ENCODE measurements at places on chromosomes 5 and 9.

DNA sequence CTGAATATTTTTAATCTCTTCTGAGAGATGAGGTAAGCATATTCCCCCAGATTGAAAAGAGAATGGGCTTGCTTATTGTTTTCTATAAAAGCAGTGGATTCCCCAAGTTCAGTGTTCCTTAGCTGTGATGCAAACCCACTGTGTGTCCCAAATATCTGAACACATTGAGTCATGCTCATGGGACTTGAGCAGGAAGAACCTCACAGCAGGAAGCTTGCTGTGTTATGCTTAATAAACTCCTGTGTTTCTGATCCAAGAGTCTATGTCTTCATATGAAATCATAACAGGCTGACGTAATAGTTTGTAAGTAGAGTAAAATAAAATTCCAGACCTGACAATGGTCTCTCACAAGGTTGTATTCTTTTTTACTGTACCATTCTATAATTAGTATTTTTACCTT is 24.8 kb upstream of the LOX start:
- no peak for DNase-seq

DNA sequence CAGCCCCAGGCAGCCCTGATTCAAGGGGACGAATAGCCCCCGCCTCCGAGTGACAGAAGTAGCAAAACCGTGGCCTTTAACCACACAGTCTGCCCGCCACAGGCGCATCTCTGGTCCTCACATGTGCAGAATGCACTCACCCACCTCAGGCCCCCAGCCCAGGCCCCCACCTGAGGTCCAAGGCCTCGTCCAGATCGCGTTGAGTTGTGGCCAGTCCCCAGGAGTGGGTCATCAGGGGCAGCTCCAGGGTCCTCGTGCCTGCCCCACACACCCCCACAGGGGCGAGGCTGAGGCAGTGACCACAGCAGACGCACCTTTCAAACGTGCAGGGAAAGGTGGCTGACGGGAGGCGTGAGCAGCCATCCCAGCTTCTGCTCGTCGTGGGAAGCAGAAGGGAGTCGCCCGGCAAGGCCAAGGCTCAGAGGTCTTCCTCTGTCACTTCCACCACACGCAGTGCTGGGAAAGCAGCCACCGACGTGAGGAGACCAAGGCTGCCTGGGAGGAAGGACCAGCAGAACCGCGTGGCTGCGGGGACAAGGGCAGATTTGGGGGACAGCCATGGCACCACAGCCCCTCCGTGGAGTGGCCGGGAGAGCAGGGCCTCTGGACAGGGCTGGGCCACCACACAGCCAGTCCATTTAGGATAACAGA is 77.8 kb upstream of the OTULINL start:
- DNase-seq, result no peak

GRCh38 chr5:90144625-90145327 is 264.8 kb downstream of the CETN3 start:
- DNase-seq, result no peak

DNA sequence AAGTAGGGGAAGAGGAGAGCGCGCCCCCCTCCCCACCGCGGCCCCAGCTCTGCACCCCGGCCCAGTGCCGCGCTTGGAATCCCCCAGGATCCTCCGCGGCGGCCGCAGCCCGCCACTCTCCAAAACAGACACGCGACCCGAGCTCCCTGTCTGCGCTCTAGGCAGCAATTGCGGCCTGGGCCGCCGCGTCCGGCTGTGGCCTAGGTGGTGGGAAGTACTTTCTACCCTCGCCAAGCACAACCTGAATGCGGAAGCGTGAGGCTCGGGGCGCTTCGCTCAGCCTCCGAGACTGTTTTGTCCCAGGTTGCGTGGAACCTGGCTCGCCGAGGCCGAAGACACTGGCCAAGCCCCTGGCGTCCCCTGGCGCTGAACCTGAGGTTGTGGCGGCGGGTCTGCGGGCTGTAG is 3.3 kb upstream of the FOXB2 start:
- no peak for DNase-seq

DNA sequence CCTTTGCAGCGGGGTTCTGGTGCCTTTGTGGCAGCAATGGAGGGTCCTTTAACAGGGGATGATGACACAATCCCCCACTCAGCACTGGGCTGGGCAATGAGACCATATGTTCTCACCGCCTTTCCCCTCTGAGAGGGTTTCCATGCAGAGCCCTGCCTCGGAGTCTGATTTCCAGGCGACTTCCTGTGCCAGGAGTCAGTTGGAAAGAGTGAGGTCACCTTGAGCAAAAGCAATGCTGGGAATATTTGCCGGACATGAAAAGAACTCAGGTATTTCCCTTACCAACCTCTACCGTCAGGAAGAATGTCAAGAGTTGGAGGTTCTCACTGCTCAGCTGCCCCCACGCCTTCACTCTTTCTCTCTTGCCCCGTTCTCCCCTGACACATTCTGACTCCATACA is 284.2 kb upstream of the IRX1 start:
- no peak for DNase-seq

GRCh38 chr5:7910738-7911428 is 41.9 kb downstream of the MTRR start:
- DNase-seq, result no peak

GRCh38 chr5:111930449-111930848 is 173.5 kb upstream of the NREP start:
- DNase-seq, result no peak

- no peak for DNase-seq
Observed at GRCh38 chr9:93674580-93675335, 98.4 kb downstream of the PHF2 start.

GRCh38 chr5:116037236-116037822 is 5.1 kb downstream of the ARL14EPL start:
- DNase-seq, result no peak

- no peak for DNase-seq
Observed at GRCh38 chr9:106723926-106724325, 139.0 kb upstream of the ZNF462 start.

DNA sequence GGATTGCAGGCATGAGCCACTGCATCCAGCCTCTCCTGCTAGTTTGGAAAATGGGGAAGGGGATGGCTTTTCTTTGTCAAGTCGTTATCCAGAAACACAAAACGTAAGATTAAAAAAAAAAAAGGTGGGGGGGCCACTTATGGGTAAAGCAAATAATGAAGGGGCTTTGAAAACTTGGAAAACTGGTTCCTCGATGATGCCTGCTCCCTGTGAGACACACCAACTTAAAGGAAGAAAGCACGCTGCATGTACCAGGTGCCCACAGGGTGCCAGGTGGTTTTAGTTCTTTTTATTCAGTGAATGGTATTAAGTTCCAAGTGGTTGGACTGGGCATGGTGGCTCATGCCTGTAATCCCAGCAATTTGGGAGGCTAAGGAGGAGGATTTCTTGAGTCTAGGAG is 170.1 kb downstream of the GOLPH3 start:
- no peak for DNase-seq

DNA sequence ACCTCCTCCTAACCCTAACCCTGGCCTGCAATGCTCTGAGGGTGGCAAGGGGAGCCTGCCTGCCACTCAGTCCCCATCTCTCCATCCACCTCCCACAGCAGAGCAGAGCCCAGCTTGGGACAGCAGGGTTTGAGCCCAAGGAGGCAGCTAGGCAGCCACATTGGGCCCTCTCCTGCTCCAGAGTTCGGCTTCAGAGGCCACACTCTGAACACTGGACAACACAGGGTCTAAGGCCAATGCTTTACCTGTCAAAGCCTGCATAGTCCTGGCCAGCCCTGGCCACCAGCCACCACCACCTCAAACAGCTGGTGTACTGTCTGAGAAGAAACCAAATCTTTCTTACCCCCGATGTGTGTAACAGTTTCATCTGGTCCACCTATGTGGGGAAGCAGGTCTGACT is 5.2 kb downstream of the BICD2 start:
- DNase-seq, result no peak

GRCh38 chr5:79771387-79771786 is 81.8 kb downstream of the CMYA5 start:
- DNase-seq, result no peak

- DNase-seq, result no peak
Observed at GRCh38 chr9:92187390-92187789, 72.2 kb upstream of the SPTLC1 start.

DNA sequence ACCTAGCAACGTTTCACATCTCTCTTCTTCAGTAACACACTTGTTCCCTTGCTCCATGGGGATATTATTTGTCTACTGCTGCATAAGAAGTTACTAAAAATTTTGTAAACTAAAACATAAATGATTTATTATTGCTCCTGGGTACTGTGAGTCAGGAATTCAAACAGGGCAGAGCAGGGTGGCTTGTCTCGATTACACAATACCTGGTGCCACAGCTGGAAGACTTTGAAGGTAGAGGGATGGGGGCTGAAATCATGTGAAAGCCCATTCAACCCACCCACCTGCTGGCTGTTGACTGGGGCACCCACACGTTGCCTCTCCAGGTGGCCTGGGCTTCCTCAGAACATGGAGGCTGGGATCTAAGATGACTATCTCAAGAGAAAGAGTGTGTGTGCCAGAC is 213.2 kb downstream of the ESM1 start:
- no peak for DNase-seq

DNA sequence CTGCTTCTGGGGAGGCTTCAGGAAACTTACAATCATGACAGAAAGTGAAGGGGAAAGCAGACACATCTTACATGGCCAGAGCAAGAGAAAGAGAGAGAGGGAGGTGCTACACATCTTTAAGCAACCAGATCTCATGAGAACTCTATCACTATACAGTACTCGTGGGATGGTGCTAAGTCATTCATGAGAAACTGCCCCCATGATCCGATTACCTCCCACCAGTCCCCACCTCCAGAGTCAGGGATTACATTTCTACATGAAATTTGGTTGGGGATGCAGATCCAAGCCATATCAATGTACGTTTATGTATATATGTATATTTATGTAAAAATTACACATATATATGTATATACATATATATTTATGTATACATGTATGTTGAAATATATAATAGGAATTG is 54.4 kb upstream of the CCDC112 start:
- no peak for DNase-seq

DNA sequence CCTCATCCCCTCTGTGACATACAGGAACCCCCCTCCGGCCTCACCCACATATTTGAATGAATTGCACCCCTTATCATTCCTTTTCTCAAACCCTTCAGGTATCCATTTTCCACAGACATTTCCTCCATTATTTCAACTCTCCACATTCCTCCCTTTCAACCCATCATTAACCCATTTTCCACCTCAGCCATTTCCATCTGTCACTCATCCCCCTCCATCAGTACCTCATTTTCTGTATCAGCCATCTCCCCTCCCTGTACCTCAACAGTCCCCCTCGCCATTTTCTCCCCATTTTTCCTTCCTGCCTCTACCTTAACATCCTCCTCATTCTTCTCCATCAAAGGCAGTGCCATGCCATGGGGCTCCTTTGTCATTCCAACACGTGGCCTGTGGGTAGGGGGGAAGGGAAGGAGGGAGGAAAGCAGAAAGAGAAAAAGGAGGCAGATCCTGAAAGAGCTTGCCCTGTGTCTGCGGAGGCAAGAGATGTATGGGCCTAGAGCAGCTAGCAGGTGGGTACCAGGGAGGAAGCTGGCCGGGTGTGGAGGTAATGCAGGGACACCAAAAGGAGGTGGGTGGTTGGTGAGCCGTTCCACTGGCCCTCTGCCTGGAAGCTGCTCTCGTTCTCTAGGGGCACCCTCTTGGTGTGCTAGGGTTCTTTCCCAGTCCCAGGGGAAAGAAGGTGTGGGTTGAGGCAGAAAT is 1.5 kb downstream of the DNAJB5 start:
- no peak for DNase-seq

DNA sequence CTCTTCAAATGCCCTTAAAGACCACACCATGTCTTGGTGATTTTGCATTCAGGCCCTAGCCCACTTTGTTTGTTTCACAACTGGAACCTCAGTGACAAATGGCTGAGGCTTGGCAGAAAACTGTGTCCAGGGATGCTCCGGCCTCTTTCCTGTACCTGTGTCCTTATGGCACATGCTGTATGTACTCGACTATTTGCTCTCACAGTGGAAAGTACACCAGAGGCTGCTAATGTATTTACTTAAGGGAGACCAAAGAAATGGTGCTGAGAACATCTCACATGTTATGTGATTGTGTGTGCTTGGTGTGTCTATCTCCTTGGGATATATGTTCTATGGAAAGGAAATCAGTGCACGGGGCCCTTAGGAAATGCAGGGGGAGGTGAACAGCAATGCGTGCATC is 263.3 kb downstream of the GADD45G start:
- no peak for DNase-seq

DNA sequence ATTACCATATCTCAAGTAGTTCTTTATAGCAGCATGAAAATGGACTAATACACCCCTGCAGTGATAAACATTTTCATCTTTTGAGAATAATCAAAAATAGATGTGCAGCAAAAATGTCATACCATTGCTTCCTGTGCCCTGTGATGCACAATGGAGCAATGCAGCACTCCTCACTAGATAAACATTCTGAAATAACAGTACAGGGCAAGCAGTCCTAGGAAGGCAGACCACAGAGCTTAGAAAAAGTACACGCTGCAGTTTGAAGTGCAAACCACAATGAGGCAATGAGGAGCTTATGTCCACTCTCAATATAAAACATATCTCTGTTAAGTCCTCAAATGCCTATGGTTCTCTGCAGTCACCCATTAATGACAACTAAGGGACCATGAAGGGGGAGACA is 367.6 kb downstream of the PDE4D start:
- DNase-seq, result no peak

DNA sequence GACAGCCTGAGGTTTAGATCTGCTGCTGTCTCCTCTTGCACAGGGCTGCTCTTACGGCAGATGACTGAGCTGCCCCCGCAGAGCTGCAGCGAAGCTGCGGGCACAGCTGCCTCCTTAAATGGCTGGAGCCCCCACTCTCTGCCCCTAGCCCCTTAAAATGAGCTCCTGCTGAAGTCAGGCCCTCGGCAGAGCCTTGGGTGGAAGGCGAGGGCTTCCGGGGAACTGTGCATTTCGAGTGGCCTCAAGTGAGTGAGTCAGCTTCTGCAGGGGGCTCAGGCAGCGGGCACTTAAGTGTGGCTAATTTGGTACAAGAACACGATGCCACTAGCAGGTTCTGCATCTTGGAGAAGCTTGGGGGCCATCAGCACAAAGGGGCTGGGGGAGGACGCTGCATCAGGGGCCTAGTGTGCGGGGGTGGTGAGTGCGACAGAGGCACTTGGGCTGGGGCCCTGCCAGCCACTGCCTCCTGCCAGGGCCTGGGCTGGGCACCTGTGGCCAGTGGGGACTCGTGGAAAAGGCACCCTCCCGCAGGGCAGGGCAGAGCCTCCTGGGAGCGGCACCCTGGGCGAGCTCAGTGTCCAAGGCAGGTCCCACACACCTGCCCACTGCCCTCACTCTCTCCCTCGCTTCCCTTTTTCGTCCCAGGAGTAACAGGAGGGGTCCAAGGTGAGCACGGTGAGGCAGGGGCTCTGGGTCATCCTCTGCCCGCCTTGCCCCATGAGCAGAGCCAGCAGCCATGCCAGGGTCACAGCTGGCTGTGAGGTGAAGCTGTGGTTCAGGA is 28.8 kb upstream of the RNU6ATAC start:
- DNase-seq, result no peak

GRCh38 chr5:33929925-33930690 is 6.1 kb upstream of the RXFP3 start:
- no peak for DNase-seq

DNA sequence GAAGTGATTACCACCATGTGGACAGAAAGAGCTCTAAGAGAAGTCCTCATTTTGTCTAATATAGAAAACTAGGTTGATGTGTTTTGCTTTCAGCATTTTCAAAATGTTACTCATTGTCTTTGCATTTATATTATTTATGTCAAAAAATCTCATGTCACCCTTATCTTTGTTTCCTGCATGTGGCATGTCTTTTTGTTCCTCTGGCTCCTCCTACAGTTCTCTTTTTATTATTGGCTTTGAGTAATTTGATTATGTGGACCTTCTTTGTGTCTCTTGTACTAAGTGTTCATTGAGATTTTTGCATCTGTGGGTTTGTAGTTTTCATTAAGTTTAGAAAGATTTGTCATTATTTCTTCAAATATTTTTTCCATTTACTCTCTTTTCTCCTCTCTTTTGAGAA is 58.8 kb downstream of the GNG10 start:
- no peak for DNase-seq

GRCh38 chr5:161431963-161432362 is 114.6 kb downstream of the GABRB2 start:
- no peak for DNase-seq

Measured in stimulated activated CD8-positive, alpha-beta memory T cell treated with anti-CD3 and anti-CD28 coated beads, Interleukin-4, amount 100 ng/mL, for 1 hour (primary cell).